Bone marrow (tissue), 2 donors: ENCODE measurements at places on chromosomes 1 and 21.

DNA sequence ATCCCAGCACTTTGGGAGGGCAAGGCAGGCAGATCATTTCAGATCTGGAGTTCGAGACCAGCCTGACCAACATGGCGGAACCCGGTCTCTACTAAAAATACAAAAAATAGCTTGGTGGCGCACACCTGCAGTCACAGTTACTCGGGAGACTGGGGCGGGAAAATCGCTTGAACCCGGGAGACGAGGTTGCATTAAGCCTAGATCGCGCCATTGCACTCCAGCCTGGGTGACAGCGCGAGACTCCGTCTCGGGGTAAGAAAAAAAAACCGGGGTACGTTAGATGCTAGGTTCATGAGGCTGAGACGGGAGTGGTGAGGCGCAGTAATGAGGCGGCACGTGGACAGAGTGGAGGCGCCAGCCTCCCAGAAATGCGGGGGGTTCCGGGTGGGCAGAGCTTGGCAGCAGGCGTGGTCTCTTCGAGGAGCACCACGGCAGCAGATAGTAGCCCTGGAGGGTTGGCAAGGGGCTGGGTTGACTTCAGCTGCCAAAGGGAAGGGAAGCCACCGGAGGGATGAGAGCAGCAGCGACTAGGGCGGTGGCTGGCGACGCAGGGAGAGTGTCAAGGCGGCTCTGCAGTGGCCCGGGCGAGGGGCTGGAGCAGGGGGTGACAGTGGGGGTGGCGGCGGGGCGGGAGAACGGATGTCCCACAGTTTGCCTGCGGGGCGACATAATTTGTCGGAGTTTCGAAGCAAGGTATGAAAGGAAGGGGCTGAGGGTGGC lies 832 bp downstream of the MRPL20 start:
- no peak for DNase-seq

GRCh38 chr1:158117854-158118704 lies 62.6 kb upstream of the CD1D start:
- no peak for DNase-seq

DNA sequence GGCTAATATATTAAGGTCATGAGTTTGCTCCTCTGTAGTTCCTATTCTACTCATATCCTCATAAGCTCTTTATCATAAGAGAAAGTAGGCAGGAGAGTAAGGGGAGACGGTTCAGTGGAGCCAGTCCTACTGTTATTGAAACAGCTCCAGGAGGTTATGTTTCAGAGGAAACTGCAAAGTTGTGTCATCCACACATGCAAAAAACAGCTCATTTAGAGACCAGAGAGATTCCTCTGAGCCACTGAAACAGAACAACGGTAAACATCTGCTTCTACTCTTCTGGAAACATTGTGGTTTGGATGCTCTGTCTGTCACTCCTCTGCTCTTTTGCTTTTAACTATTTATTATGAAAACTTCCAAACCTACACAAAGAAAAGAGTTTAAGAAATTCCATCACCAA lies 66.3 kb upstream of the PPP2R5A start:
- no peak for DNase-seq

GRCh38 chr1:156623946-156624813 lies 5.0 kb downstream of the HAPLN2 start:
- no peak for DNase-seq

DNA sequence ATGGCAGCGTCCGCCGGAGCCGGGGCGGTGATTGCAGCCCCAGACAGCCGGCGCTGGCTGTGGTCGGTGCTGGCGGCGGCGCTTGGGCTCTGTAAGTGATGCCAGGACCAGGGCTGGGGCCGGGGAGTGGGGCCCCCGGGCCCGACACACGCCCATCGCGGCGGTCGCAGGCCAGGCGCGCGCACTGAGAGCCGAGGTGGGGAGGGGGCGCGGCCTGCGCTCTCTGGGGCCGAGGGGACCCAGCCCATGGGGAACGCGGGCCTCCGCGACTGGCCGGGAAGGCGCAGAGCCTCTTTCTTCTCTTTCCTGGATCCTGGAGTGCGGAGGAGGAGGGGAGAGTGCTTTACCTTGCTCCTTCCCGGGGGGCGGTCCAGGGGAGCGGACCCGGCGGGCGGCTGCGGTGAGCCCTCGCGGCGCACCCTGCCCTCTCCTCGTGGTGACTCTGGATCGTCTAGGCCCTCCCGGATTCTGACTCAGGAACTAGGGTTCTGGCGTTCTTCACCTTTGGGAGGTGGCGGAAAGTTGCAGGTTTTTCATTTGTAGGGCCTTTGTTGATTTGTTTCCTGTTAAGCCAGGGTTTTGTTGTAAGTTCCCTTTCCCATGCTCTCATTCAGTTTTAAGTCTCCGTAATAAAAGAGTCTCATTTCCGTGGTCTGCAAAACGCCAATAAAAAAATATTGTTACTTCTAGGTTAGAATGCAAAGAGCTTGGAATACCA lies 529 bp downstream of the MPZL1 start:
- DNase-seq: peak; percentile 8

- no peak for DNase-seq
Observed at GRCh38 chr1:100982793-100983192, 42.8 kb downstream of the DPH5 start.

- no peak for DNase-seq
Observed at GRCh38 chr1:25985670-25986069, 12.2 kb downstream of the PAFAH2 start.

- no peak for DNase-seq
Observed at GRCh38 chr1:33137800-33138199, 44.0 kb downstream of the TRIM62 start.

DNA sequence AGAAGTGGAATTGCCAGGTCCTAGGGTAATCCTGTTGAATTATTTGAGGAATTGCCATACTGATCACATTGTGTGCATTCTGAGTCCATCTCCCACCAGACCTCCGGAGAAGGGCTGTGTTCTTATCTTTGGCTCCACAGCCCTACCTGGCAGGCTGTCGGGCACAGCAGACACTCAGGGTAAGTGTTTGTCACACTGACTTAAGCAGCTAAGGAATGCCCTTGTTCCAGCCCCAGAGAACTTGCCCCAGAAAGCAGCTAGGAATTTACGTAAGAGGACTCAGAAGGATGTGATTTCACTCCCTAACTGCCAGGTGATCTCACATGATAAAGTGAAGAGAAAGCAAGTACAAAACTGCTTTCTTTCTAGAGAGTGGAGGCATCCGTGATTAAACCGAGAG lies 21.0 kb downstream of the VASH2 start:
- DNase-seq: no peak

DNA sequence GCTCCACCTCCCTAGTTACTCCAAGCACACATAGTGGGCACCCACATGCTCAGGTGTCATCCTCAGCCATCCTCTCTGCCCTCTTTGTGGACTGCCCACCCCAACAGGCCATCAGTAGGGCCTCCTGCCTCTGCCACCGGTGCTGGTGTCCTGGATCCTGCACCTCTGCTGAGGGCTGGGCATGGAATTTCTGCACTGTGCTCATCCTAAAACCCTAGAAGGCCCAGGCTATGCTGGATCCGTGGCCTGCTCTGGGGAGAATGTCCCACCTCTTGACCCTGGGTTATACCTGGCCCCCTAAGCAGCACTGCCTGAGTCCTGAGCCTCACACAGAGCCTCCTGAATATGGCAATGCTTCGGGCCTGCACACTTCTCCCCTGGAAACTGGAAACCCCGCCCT lies 318.3 kb downstream of the MATN1 start:
- DNase-seq: no peak

DNA sequence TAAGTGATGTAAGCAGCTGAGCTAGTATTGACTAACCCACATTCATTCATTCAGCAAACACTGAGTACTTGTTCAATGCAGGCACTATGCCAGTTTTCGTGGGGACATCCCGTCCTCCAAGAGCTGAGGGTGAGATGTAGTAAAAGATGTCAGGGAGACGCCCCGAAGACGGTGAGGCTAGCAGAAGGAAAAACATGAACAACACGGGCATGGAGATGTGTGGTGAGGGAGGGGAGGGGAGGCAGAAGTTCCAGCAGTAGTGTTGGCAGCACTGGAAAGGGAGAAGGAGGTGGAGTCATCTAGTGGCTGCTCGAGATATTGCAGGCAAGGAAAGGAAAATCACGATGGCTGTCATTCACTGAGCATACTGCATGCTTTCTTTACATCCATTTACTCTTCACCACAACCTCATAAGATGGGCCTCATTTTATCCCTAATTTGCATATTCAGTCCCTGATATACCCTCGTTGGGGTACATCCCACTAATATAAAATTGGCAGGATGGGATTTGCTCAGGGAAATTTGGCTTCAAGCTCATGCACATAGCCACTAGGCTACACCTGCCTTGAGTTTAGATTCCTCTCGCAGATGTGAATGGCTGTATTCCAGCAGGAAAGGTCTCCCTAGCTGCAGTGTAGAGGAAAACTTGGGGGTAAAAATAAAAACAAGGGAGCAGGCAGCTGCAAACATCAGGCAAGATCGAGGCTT lies 14.5 kb downstream of the PDZK1IP1 start:
- no peak for DNase-seq

- no peak for DNase-seq
Observed at GRCh38 chr1:175268720-175269119, 76.1 kb upstream of the KIAA0040 start.
